Activated CD4-positive, alpha-beta T cell treated with anti-CD3 and anti-CD28 coated beads for 36 hours (primary cell): ENCODE measurements at places on chromosomes 1 and 21.

DNA sequence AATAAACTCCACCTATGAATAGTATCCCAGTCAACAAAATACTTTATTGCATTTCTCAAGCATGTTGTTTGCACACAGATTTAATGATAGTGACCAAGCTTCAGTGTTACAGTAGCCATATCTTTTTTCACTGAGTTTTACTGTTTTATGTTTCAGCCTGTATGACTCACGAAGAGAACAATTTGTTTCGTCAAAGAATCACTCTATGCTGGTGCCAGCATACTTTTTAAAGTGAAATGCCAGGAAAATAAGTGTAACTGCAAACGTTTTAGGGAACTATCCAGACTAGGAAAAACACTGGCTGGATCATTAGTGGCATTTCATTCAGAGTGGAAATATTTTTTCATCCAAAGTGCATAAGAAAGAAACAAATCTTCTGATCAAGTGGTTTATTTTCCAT lies 210.8 kb downstream of the COL11A1 start:
- DNase-seq: no peak

GRCh38 chr1:67827688-67828087 lies 5.6 kb downstream of the GNG12 start:
- DNase-seq: no peak

GRCh38 chr21:46295177-46295770 lies 9.1 kb downstream of the YBEY start:
- DNase-seq: no peak

DNA sequence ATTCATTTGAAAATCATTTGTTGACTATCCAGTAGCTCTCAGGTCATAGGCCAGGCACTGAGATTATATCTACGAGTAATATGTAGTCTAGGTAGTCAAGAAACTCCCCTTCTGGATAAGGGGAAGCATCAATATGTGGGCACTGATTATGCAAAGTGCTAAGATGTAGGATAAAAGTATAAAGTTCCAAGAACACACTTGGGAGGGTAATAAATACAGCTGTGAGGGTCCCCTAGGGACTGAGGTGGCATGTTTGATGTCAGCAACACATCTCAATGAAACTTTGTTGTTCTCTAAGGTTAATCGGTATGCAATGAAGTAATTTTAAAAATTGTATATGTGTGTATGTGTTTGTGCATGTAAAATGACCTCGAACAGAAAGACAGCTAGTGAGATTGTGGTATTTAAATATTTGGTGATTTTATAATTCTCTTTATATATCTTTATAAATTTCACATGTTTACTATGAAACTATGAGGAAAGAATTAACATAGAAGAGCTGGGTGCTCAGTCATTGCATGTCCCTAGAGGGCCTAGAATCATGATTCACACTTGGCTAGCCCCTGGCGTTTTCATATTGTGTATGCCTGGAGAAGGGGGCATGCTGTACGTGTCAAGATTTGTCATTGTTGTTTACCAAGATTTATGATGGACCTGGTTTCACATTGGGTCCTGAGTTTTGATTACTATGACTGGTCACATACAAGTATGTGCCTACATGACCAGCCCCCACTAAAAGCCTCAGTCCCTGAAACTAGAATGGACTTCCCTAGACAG lies 140.1 kb upstream of the DUSP10 start:
- DNase-seq: no peak

DNA sequence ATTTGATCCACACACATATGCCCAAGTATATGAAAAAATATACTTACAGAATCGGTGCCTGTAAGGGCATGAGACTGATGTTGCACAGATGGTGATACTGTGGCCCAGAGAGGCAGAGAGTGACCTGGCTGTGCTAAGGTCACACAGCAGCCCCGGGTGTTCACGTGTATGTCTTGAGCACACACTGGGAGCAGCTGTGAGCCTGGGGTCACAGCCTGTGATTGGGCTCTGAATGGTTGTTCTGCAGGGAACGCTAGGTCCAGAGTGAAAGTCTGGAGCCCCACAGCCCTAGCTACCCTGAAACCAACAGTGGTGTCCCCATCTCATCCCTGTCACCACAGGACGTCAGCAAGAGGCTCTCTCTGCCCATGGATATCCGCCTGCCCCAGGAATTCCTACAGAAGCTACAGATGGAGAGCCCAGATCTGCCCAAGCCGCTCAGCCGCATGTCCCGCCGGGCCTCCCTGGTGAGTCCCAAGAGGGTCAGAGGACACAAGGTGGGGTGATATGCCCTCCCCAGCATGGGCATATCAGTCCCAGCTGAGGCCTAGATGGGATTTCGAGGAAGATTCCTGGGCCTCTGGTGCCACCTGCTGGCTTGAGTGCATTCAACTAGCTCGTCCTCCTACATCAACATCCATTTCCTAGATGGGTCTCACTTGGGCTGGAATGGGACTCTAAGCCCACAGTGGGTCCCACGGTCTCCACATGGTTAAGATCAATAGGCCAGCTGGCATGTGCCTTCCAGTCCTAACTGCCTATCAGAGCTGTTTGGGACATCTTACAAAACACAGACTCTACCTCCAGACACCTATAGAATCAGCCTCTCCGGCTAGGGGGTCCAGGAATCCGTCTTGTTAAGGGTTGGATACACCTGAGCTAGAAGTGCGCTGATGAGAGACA lies 19.7 kb downstream of the CDK18 start:
- peak; percentile 87 for DNase-seq

DNA sequence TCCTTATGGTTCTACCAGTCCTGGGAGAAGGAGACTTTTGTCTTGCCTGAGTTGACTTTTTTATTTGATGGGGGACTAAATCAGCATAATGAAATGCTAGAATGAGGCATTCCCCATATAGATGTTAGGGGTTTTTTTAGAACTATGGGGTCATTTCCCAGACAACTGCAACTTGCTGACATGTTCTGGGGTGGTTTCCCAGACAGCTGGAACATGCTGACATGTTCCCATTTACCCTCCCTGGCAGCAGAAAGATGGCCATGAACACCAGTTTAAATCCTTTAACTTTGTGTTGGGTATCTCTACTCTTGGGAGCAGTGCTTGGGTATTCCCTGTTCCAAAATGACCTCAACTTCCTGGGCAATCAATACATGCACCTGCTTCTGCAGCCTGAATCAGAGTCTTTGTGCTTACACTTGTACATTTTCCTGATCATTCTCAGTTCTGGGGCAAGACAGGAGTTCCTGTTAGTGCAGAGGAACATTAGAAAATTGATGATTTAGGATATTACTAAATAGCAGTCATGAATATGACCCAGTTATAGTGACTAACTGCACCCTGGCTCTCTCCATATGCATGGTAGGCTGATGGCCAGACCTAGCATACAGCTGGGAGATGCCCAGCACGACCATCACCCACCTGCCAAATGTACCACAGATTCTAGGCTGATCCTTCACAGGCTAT lies 75.4 kb upstream of the CD5L start:
- no peak for DNase-seq

DNA sequence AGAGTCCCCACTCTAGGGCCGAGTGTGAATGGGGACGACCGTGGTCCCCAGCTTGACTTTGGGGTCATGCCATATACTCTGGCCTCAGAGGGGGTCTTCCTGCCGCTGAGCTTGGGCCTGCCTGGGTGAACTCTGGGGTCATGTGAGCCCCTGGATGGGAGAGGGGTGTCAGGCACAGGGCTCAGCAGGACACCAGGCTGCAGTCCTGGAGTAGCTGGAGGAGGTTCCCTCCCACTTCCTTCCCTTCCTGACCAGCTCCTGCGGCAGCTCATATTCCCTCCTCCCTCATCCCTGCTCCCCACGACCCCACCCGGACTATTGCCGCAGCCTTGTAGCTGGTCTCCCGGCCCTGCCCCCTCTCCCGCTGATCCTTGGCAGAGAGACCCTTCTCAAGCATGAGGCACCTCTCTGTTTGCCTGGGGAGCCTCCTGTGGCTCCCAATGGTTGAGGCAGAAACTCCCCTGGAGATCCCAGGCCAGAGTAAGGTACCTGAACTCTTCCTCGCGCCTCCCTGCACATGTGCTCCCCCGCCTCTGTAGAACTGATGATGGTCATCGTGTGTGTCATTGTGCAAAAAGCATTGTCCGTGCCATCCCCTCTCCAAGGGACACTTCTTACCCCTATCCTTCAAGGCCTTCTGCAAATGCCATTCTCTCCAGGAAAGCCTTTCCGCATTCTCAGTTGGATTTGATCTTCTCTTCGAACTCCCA lies 1.8 kb downstream of the TNFRSF1B start:
- no peak for DNase-seq

DNA sequence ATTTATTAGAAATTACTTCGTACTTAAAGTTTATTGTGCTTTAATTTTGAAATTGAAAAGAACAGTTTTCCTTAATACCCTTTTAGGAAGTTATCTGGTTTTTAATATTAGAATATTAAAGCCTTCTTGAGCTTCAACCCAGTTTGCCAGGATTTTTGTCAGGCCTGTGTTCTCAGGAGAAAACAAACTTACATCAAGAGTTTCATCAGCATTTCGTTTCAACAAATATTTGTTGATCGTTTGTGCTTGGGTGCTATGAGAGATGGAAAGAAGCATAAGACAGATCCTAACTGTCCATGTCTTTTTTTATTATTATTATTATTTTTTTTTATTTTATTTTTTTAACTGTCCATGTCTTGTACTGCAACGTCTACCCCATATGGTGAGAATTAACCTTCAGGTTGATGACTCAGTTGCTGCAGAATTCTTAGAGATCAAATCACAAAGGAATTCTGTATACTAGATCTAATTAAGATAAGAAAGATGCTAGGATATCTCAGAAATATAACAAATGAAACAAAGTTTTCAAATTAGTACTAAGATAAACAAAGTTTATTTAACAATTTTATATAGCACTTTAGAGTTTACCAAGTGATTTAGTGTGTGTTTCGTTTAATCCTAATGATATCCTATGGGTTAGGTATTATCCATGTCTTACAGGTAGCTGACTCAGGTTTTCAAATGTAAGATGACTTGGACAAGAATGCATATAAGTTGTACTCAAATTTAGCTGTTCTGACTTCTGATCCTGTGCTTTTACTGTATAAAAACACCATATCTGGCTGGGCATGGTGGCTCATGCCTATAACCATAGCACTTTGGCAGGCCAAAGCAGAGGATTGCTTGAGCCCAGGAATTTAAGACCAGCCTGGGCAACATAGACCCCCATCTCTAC lies 14.3 kb downstream of the FBXO28 start:
- no peak for DNase-seq

DNA sequence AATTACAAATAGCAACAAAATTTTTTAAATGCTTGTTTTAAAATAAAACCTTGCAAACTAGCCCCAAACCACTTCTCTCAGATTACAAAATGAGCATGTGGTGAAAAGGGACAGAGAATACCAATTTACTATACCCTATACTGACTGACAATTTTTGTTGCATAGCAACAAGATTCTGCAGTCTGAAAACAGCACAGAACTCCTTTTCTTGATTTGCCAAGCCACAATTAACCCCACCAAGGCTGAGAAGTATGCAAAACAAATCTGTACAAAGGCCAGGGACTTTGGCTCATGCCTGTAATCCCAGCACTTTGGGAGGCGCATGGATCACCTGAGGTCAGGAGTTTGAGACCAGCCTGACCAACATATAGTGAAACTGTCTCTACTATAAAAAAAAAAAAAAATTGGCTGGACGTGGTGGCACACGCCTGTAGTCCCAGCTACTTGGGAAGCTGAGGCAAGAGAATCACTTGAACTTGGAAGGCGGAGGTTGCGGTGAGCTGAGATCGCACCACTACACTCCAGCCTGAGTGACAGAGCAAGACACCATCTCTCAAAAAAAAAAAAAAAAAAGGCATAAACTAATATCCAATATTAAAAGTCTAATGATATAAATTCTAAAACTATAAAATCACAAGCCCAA lies 21.8 kb downstream of the ENAH start:
- no peak for DNase-seq

DNA sequence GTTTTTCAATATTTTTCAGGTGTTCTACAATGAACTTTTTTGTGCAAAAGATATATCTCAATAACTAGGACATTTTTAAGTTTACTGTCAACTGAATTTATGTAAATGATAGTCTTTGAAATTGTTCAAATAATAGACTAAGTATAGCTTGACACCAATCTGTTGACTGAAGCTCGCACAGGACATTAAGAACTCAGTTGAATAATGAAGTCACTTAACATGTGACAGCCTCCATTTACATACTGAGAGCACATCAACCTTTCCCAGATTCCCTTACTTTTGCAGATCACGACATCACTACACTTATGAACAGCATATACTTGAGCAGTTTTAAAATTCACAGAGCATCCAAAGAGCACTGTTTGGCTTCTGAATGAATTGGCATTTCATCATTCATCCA lies 268.2 kb downstream of the LRRC7 start:
- DNase-seq: no peak

GRCh38 chr1:151860504-151861187 lies 7.1 kb upstream of the THEM5 start:
- no peak for DNase-seq

- DNase-seq: no peak
Measured at GRCh38 chr21:16407403-16408240, 677.8 kb downstream of the USP25 start.

DNA sequence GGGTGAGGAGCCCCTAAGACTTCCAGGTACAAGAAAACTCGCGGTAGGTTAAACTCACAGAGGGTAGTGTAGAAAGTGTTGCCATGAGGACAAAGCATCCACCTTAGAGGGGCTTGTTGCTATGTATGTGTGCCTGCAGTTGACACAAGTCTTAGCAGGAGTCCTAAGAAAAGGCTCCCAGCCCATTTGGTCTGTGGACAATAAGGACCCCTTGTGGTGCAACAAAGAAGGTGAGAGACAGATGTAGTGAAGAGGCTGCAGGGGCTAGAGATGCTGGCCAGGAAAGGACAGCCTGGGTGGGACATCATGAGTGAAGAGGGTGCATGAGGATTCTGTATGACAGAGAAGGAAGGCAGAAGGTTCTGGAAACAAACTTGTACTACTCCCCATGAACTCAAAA lies 36.3 kb upstream of the IL10 start:
- peak; percentile 63 for DNase-seq

- no peak for DNase-seq
Measured at GRCh38 chr21:42343963-42344510, 6.8 kb downstream of the TFF2 start.

DNA sequence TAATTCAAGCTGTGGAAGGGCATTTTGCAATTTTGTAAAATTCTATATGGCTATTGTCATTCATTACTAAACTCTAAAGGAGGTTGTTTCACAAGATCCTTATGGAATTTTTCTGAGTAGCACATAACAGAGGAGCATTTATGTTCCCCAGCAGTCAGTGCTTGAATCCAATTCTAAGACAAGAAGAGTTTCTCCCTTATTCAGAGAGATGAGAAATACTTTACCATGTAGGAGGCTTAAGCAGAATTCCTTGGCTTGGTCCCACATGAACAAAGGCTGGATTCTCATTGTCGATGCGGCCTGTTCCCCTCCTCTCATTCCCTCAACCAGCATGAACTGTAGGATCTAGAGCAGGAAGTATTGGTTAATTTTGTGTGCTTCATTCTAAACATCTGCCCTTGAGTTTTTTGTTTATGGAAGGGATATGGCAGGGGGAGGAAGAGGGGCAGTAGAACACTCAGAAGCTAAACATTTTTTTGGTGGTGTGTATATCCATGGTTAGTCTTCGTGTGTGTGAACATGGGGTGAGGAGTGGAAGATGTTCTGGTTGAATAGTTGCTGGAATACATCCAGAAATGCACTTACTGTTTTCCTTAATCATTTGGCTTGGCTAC lies 74.3 kb downstream of the LAMC1 start:
- no peak for DNase-seq
